Central memory CD8-positive, alpha-beta T cell (primary cell): ENCODE measurements at places on chromosomes 13 and 19.

- no peak for DNase-seq
These were observed 159.1 kb downstream of the HS6ST3 start for GRCh38 chr13:96248996-96249395.

DNA sequence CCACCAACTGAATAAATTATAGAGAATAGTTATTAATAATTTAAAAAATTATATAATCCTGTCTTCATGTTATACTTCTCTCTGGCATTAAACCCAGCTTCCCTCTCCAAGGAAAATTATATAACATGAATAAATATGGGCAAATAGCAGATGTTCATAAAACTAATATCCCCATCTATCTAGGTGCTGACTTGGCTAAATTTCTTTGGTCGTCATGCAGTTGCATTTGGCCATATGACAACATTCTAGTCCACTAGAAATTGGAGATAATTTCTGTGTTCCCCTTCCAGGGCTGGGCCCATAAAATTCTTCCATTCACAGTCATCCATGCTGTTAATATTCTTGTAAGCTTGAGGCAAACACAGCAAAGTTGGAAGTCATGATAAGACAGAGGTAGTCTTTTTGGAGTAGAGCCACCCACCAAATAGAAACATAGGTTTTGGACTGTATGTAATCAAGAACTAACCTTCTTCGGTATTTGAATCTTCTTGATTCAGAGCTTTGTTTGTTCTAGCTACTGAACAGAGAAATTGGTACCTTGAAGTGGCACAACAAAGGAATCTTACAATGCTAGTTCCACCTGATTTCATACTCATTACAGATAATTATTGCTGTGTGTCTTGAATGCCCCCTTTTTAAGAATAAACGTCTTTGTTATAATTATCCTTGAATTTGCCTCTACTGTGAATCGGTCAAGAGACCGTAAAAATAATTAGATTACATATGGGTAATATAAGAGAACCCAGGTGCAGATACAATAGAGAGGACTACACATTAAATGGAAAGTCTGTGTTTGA lies 678.5 kb upstream of the PCDH20 start:
- no peak for DNase-seq

GRCh38 chr13:77861741-77862140 lies 56.9 kb downstream of the EDNRB start:
- DNase-seq, result no peak

DNA sequence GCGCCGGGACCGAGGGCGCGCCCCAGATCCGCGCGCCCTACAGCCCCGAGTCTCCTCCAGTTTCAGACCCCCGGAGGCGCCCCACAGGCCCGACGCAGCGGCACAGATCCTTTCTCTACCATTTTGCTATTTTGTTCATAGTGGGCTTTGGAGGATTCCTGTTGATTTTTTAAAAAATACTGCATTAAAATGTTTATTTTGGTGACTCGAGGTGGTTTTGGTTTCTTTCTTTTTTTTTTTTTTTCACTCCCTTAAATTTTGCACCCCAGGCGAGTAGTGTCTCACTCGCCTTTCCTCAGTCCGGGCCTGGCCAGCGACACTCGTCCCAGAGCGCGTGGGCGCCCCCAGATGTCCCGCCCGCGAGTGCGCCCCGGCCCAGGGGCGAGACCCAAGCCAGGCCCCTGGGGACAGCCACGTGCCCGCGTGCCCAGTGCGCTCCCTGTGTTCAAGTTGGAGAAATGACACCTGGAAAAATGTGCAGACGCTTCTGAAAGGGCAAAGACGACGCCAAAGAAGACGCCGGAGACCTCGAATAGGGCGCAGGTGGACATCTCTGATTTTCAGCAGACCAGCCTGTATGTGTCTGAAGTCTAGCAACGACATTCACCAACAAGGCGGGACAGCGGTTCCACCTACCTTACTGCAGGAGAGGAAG lies 471 bp upstream of the INSR start:
- DNase-seq, result no peak

DNA sequence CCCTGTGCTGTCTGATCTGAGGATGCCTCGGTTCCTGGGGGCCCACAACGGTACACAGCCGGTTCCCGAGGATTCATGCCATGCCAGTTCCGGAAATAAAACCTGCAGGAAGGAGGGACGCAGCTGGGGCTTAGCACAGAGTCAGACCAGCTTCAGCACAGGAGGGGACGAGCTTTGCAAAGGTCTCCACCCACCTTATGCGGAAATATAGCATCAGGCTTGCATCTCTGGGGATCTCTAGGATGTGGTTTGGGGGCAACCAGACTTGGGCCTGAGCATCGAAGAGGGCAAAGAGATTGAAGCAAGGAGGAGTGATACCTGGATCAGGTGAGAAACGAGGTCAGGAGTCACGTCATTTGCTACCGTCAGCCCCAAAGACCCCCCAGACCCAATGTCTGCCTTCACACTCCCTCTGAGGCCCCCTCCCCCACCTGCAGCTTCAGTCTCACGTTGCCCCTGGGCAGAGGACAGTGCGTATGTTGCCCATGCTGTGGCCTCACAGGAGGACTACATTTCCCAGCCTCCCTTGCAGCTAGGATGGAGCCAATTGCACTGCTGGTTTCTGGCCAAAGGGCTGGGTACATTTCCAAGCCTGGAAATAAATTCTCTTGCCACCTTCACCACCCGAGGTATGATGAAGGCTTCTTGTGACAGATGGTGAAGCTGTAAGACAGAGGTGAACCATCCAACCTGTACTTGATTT lies 12.1 kb downstream of the TYK2 start:
- DNase-seq, result no peak

DNA sequence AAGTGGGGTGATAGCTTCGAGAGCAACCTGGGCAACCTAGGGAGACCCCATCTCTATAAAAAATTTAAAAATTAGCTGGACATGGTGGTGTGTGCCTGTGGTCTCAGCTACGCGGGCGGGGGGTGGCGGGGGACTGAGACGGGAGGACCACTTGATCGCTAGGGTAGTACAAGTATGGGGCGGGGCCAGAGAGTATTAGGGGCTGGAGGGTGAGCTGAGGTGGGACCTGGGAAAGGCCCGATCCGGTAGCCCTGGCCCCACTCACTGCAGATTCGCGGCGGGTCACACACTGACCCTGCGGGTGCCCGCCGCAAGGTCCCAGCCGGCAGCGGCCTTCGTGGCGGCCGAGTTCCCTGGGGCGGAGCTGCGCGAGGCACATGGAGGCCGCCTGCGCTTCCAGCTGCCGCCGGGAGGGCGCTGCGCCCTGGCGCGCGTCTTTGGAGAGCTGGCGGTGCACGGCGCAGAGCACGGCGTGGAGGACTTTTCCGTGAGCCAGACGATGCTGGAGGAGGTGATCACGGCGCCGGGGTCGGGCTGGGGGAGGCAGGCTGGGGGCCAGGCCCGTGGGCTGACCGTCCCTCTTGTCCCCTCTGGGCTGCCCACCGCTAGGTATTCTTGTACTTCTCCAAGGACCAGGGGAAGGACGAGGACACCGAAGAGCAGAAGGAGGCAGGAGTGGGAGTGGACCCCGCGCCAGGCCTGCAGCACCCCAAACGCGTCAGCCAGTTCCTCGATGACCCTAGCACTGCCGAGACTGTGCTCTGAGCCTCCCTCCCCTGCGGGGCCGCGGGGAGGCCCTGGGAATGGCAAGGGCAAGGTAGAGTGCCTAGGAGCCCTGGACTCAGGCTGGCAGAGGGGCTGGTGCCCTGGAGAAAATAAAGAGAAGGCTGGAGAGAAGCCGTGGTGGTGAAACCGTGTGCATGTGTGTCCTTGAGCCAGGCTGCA lies 2.0 kb upstream of the ARHGAP45 start:
- DNase-seq, result no peak

GRCh38 chr13:88031980-88032559 lies 360.9 kb downstream of the SLITRK5 start:
- DNase-seq, result no peak

DNA sequence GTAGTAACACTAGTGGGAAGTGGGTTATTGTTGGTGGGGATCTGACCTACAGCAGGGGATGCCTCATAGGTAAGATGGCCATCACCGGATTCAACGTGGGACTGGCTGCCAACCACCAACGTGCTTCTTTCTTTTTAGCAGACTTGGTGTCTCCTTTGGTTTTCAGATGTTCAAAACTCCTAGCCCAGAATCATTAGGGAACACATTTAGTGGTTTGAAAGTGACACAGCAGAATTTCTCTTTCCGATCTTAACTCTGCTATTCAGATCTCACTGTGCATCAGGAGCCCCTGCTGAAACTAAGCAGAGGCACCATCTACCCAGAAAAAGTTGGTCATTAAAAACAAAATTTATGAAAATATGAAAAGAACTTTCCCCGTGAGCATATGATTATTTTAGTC lies 36.7 kb upstream of the PCDH8 start:
- DNase-seq, result no peak

- no peak for DNase-seq
These were observed 17.3 kb downstream of the RHPN2 start for GRCh38 chr19:33047422-33047821.

- no peak for DNase-seq
These were observed 324.0 kb downstream of the SHISA2 start for GRCh38 chr13:25727810-25728209.

GRCh38 chr19:55113570-55114039 lies 3.8 kb downstream of the PPP1R12C start:
- DNase-seq, result no peak

- no peak for DNase-seq
These were observed 53.4 kb upstream of the GPR12 start for GRCh38 chr13:26813980-26814348.

GRCh38 chr19:19170873-19171672 lies 1.0 kb upstream of the MEF2B start:
- DNase-seq, result no peak

- no peak for DNase-seq
These were observed 4.2 kb upstream of the OR7A17 start for GRCh38 chr19:14889994-14890642.

DNA sequence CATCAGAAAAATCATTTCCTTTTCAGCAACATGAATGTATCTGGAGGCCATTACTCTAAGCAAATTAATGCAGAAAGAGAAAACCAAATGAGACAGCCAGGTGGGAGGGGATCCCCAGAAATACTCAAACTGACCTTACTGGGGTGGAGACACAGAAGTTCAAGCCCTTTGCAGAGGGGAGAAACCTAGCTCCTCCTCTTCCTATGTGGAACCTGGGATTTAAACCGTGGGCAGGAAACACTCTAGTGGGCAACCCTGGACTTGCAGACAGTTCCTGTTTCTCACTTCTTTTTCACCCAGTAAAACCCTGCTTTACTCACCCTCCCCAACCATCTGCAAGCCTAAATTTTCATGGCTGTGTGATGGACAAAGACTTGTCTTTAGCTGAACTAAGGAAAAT lies 61.3 kb downstream of the SLITRK6 start:
- no peak for DNase-seq

DNA sequence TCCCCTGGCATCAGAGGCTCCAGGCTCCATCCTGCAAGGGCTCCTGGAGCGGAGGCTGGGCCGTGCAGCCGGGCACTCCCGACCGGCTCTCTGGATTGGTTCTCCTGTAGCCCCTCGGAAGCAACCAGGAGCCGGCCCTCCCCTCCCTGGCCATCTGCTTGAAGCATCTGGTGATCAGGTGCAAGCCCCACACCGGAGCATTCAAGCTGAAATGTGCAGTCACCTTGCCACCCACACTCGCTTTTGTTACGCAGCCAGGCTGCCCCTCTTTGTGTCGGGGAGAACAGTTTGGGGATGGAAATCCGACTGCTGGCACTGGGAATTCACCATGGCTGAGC lies 258.8 kb downstream of the ZNF536 start:
- no peak for DNase-seq

GRCh38 chr19:18419195-18419698 lies at the start of gene SSBP4:
Gene SSBP4, plus strand, starts transcription at chr19:18419398. Its CDS starts 251 bp downstream, at chr19:18419649.
- DNase-seq, result peak; percentile 56

DNA sequence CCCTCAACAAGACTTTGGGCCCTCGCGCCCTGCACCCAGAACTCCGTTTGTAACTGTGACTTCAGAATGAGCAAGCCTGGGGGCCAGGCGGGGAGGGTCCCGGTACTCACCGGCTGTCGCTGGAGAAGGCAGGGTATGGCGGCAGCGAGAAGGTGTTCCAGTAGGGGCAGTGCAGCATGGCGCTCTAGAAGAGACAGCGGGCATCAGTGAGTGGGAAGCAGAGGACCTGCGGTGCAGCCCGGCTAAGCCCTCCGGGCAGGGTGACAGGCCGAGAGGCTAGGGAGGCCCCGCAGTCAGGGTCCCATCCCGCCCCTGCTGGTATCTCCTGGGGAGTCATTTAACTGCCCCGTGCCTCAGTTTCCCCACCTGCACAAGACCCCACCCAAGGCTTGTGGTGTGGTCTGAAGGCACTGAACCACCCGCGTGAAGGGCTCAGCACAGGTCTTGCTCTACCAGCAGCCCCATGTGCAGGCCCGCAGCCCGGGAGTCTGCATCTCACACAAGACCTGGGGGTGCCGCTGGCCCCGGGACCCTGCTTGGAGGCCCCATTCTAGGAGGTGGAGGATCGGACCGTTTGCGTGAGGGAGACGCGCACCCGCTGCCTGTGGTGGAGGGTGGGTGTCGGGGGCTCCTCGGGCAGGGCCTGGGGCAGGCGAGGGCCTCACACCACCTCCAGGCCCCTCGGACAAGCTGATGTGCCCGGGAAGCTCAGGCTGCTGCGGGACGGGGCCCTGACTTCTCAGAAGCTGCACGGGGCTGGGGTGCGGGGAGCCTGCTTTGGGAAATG lies 24.6 kb downstream of the SBNO2 start:
- no peak for DNase-seq

- DNase-seq, result no peak
These were observed 10.0 kb downstream of the NDUFB7 start for GRCh38 chr19:14561847-14562351.

DNA sequence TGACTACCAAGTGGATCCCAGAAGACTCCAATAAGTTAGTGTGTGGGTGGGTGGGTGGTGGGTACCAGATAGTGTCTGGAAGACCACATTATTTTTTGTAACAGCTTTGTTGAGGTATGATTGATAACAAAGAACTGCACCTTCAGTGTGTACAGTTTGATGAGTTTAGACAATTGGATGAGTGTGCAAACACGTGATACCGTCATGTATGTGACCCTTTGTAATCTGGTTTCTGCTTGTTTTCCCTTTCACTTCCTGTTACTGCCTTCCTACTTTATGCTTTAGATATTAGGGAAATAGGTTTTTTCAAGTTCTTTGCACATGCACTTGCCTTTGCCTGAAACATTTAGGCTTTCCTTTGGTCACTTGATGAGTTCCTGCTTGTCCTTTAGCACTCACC lies 8.5 kb downstream of the RPL21 start:
- no peak for DNase-seq

DNA sequence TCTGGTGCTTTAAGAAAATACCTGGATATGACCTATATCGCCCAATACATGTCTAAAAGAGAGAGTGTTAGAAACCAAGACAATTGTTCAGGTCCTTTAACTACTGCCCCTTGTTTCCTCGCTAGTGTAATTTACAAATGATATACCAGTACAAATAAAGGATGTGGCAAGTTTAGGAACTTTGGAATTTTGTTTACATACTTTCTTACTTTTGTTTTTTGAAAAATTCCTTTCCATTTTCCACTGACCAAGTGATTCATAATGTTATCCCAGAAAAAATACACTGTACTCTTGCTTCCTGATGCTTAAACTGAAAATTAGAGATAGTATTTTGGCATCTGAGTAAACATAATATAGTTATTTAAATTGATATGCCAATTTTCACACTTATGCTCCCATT lies 96.8 kb upstream of the CSNK1A1L start:
- no peak for DNase-seq
